ENCODE measurements at places on chromosomes 2 and 18.

GRCh38 chr2:75667884-75668283, 21.3 kb downstream of the MRPL19 start:
- DNase-seq, result no peak

GRCh38 chr2:126507425-126507911, 148.5 kb upstream of the GYPC start:
- DNase-seq, result no peak

DNA sequence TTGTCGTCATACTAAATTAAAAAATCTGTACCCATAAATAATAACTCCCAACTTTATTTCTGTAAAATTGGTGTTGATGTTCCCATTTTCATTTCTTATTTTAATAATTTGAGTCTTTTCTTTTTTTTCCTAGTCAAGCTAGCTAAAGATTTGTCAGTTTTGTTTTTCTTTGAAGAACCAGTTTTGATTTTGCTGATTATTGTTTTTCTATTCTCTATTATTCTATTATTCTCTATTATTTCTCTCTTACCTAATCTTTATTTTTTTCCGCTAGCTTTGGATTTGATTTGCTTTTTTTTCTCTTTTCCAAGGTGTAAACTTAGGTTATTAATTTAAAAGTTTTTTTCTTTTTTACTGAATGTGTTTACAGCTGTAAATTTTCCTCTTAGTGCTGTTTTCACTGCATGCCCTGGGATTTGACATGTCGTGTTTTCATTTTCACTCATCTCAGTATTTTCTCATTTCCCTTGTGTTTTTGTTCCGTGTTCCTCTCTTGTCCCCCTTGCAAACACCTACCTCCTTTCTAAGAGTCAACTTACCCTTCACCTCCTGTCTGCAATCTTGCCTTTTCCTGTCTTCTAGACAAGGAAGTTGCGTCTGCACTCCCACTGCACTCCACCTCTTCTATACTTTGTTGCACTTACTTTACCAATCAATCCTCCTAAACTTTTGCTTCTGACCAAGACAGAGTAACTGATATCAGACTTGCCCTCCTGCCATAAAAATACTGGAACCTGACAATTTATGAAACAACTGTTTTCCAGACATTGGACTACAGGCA, 18.8 kb downstream of the PSMG2 start:
- DNase-seq, result no peak

- no peak for DNase-seq
Observed at GRCh38 chr2:100484390-100484789, 14.1 kb downstream of the NMS start.

- DNase-seq, result no peak
Observed at GRCh38 chr18:46596119-46596518, 60.9 kb downstream of the LOXHD1 start.

DNA sequence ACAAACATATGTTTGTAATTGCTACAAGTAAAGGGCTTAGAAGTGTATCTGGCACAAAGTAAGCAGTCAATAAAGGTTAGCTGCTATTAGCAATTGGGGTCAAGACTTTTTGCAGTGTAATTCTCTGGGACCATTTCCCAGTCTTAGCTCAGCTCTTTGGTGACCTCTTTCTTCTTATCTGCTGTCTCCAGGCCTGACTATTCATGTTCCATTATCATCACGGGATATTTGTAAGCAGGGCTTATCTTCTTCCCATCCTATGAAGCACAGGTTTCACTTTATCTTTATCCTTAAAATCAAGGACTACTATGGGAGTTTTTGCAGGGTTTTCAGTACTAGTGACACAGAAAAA, 131.7 kb downstream of the DOCK10 start:
- peak; percentile 44 for DNase-seq

- DNase-seq, result no peak
Observed at GRCh38 chr18:6411382-6411781, 3.3 kb downstream of the L3MBTL4 start.

Data from hematopoietic multipotent progenitor cell treated with erythropoietin and hydrocortisone succinate and interleukin-3 and kit ligand, for 6 days (in vitro differentiated cells).